ENCODE measurements at places on chromosomes 4 and X.

GRCh38 chr4:122739174-122739573 lies 6.7 kb downstream of the BBS12 start:
- no peak overlapping the region for H3K27ac ChIP-seq
- peaks cover 24% of the 10 kb centered on the region for H3K36me3 ChIP-seq
- no peaks in the 10 kb centered on the region for H3K27me3 ChIP-seq
- no peak for DNase-seq
- H3K4me3 ChIP-seq: no peak overlapping the region

DNA sequence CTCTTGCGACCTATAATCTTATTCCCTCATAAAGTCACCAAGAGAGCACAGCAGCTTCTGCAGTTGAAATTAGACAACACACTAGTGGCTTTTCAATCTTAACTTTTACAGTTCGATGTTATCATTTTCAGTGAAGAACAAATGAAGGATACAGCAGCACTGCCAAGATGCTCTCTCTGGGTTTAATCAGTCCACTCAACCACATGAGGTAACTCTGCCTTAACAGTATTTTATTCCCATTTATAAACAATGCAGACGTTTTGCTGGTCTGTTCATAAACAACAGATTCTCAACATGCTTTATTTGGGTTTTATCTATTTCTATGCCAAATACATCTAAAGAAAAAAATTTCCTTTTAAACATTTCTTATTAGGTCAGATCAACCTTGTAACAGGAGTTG lies 646.0 kb upstream of the FAM241A start:
- DNase-seq: no peak
- no peaks in the 10 kb centered on the region for H3K36me3 ChIP-seq
- no peak overlapping the region for H3K4me3 ChIP-seq

- no peak for DNase-seq
- H3K27ac ChIP-seq: no peak overlapping the region
- no peaks in the 10 kb centered on the region for H3K36me3 ChIP-seq
- no peaks in the 10 kb centered on the region for H3K4me1 ChIP-seq
- H3K4me3 ChIP-seq: no peak overlapping the region
These were observed 91.0 kb upstream of the GPRIN3 start for GRCh38 chr4:89398644-89399043.

GRCh38 chr4:4791299-4792111 lies 68.0 kb upstream of the MSX1 start:
- H3K36me3 ChIP-seq: no peaks in the 10 kb centered on the region
- peaks cover 4% of the 10 kb centered on the region for H3K27me3 ChIP-seq
- no peak for DNase-seq
- no peak overlapping the region for H3K27ac ChIP-seq

DNA sequence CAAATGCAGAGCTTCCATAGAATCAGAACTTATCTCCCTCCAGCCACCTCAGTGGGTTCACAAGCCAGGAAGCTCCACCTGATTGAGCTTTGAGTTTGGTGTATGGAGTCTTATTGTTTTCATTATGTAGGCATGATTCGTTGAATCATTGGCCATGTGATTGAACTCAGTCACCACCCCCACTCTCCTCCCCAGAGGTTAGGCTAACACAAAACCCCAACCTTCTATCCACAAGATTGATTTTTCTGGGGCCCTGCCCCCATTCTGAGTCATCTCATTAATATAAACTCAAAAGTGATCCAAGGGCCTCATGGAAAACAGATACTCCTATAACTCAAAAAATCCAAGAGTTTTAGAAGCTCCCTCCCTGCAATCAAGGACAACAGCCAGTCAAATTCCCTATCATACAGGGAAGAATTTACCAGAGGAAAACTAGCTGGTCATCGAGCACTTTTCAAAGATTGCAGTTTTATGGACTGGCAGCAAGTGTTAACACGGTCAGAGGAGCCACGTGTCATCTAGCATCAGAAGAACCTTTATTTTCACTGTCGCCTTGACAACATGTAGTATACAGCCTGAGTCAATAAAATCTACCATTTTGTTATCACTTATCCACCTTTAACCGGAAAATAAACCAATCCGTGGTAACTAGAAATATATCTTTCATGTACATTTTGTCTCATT lies 35.9 kb upstream of the GUCY1B1 start:
- no peaks in the 10 kb centered on the region for H3K36me3 ChIP-seq
- no peak overlapping the region for H3K4me3 ChIP-seq
- no peak overlapping the region for H3K27ac ChIP-seq

GRCh38 chr4:7511525-7511924 lies 76.8 kb upstream of the PSAPL1 start:
- H3K4me3 ChIP-seq: no peak overlapping the region
- H3K36me3 ChIP-seq: no peaks in the 10 kb centered on the region
- DNase-seq: no peak
- peaks cover 20% of the 10 kb centered on the region for H3K27me3 ChIP-seq
- H3K4me1 ChIP-seq: no peaks in the 10 kb centered on the region

GRCh38 chr4:152244659-152245058 lies 291.2 kb downstream of the FBXW7 start:
- no peaks in the 10 kb centered on the region for H3K27me3 ChIP-seq
- no peak overlapping the region for H3K27ac ChIP-seq
- no peaks in the 10 kb centered on the region for H3K36me3 ChIP-seq
- H3K4me1 ChIP-seq: peaks cover 38% of the 10 kb centered on the region
- no peak overlapping the region for H3K4me3 ChIP-seq

DNA sequence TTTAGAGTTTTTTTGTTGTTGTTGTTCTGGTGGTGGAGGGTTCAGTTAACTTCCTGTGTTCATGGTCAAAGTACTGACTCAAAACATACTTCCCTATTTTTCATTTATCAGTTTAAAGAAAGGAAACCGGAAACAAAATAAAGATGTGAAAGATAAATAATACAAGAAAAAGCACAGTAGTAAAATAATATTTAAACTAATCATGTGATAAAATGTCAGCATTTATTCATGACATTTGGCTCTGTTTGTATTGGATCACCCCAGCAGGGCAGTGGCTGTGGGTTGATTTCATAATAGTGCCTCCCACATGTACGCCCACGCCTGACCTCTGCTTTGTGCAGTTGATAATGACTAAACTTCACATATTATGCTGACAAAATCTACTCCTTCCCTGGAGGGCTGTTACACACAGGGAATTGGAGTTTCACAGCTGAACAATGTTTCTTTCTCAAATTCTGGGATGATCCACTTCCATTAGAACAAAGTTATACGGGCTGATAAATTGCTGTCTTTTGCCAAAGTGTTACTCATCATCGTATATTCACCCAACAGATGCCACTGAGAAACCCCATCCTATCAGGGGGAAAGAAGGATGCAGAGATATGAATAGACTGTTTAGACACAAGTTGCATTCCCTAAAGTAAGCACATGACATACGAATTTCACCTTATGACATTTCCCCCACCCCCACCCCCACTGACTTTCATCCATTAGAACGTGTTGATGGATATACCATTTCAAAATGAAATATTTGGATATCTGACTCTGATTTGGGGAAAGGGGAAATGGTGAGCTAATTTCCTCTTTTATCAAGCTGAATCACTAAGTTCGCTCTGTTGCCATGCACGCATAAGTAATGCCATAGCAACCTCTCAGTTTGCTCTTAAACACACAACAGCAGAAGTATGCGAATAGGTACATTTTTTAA lies 48.3 kb downstream of the AMELX start:
- no peak for DNase-seq
- H3K4me1 ChIP-seq: no peaks in the 10 kb centered on the region
- H3K36me3 ChIP-seq: no peaks in the 10 kb centered on the region
- H3K27ac ChIP-seq: no peak overlapping the region
- H3K27me3 ChIP-seq: peaks cover 2% of the 10 kb centered on the region
- H3K4me3 ChIP-seq: no peak overlapping the region

DNA sequence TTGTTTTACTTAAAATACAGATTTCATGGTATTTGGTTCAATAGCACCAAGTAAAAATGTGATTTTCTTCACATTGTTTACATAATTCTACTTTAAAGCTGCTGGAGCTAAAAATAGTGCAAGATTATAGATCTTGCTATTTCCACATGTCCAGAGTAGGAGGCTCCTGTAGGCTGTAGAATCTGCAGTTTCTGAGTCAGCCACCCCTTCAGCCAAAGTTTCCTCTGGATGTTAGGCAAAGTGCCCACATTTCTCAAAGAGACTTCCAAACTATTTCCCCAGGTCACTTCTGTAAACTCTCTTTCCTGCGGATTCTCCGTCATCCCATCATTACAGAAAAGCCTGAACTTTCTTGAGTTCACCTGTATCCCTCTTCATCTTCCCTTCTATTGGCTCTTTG lies 342.5 kb upstream of the FSTL5 start:
- H3K27ac ChIP-seq: no peak overlapping the region
- peaks cover 8% of the 10 kb centered on the region for H3K27me3 ChIP-seq
- no peaks in the 10 kb centered on the region for H3K4me1 ChIP-seq
- no peak overlapping the region for H3K4me3 ChIP-seq
- H3K36me3 ChIP-seq: no peaks in the 10 kb centered on the region

- peaks cover 2% of the 10 kb centered on the region for H3K36me3 ChIP-seq
- no peak overlapping the region for H3K27ac ChIP-seq
- H3K27me3 ChIP-seq: peaks cover 73% of the 10 kb centered on the region
- H3K4me1 ChIP-seq: peaks cover 2% of the 10 kb centered on the region
These were observed 9.1 kb downstream of the POU4F2 start for GRCh38 chr4:146647615-146648460.

DNA sequence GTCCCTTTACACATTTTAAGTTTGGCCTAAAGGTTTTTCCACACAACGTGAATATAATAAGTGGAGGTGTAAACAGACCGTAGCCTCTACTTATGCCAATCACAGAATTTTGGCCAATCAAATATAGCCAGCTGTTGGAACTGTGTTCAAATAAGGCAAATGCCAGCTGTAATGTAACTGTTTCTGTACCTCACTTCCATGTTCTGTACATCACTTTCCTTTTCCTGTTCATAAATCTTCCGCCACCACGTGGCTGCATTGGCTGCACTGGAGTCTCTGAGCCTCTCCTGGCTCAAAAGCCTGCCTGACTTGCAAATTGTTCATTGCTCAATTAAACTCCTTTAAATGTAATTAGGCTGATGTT lies 105.1 kb upstream of the SMIM31 start:
- peaks cover 3% of the 10 kb centered on the region for H3K27me3 ChIP-seq
- peak overlapping the region; percentile 46 for H3K27ac ChIP-seq
- H3K4me1 ChIP-seq: no peaks in the 10 kb centered on the region
- no peak overlapping the region for H3K4me3 ChIP-seq
- no peaks in the 10 kb centered on the region for H3K36me3 ChIP-seq

- H3K4me3 ChIP-seq: no peak overlapping the region
- H3K4me1 ChIP-seq: no peaks in the 10 kb centered on the region
- DNase-seq: no peak
- no peak overlapping the region for H3K27ac ChIP-seq
- H3K27me3 ChIP-seq: peaks cover 7% of the 10 kb centered on the region
- H3K36me3 ChIP-seq: no peaks in the 10 kb centered on the region
These were observed 53.8 kb upstream of the LSM6 start for GRCh38 chr4:146121757-146122156.
